ENCODE measurements at places on chromosomes 12 and 14. TPM values are rescaled to one million over a fixed set of nuclear protein-coding genes. Genes with fewer than 3 reads are reported as not detected.

GALNT9 gene
- total RNA-seq: not detected

ZFYVE26 gene
- total RNA-seq: 30.1 TPM

DNA sequence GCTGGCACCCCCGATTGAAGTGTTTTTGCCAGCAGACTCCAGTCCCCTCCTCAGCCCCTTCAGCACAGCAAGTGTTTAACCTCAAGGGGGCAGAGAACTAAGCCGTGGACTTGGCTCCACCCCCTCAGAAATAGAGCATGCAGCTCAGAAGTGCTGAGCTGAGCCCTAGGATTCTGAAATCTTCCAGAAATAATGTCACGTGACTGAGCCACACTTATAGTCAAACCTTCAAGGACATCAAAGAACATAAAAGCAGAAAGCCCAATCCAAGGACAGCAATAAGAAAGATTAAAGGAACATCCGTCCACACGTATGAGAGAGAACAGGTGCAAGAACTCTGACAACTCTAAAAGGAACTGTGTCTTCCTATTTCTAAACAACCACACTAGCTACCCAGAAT, 317.7 kb upstream of the LRFN5 start:
- DNase-seq: no peak

TAS2R10 gene
- total RNA-seq: 0.48 TPM

DNA sequence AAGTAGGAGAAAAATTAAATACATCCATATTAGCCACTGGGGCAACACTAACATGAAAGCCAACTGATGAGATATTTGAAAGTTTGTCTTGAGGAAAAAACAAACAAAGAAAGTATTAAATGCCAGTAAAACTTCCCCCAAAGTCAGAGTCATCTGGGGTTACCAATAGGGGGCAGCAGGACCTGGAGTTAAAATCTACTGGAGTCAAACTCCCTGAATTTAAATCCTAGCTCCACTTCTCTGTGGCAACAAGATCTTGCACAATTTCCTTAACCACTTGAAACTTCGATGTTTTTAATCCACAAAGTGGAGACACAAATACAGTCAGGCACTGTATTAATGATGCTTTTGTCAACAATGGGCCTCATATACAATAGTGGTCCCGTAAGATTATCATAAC, 14.4 kb downstream of the PLEKHG7 start:
- DNase-seq: no peak

- DNase-seq: no peak
Observed at GRCh38 chr14:84520711-84521338, 1009.1 kb upstream of the FLRT2 start.

SLCO1A2 gene
- total RNA-seq: not detected

DNA sequence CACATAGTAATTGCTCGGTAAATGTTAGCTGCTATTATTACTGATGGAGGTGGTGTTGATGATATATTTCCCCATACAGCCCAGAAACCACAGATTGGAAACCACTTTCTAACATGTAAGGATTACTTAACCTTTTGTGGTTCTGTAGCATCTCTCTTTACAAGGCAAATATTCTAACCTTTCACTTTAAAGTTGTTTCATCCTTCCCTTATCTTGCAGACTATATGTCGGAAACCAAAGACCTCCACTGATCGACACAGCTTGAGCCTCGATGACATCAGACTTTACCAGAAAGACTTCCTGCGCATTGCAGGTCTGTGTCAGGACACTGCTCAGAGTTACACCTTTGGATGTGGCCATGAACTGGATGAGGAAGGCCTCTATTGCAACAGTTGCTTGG, 75.8 kb downstream of the FRMD6 start:
- DNase-seq: no peak

- DNase-seq: no peak
Observed at GRCh38 chr12:19220852-19221466, 91.4 kb downstream of the PLEKHA5 start.

GRCh38 chr12:3277306-3277943, 200.2 kb downstream of the TSPAN9 start:
- no peak for DNase-seq

HHIPL1 gene
- total RNA-seq: 0.17 TPM

- DNase-seq: no peak
Observed at GRCh38 chr12:79555028-79555925, 135.5 kb downstream of the PAWR start.

SOAT2 gene
- total RNA-seq: 9.8 TPM

TMCC3 gene
- 1.8 TPM for total RNA-seq

GPRC5D gene
- total RNA-seq: not detected

DNA sequence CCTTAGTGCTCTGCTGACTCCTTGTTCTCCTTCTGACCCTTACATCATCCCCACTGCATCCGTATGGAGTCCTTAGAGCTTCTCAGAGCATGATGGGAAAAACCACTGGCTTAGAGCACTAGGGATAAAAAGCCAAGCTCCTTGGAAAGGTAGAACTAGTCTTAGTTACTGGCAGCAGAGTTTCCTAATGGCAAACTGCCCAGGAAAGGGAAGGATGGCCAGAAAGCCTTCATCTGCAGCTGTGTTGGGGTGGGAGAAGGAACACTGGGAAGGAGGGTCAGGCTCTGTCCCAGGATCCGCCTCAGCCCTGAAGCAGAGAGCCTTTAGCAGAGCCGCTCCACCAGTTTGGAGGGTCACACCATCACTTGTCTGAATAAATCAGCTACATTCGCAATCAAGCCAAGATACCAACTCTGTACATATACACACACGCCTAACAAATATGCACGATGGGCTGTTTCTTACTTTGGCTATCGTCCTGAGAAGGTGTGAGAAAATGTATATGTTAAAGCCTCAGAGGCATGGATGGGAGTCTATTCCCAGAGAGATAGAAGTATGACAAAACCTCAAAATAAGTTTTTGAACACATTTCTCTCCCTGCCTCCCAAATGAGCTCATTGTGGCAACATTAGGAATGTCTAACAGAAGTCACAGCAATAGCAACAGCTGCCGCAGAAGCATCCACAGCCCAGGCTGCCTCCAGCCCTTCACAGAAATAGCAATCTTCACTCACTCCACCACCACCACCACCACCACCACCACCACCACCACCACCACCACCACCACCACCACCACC, 18.6 kb upstream of the GALNT8 start:
- DNase-seq: no peak

GRCh38 chr12:42407306-42407705, 81.3 kb downstream of the PPHLN1 start:
- no peak for DNase-seq

CHGA gene
- total RNA-seq: not detected

GRCh38 chr14:84225268-84225667, 1304.7 kb upstream of the FLRT2 start:
- DNase-seq: no peak

DNA sequence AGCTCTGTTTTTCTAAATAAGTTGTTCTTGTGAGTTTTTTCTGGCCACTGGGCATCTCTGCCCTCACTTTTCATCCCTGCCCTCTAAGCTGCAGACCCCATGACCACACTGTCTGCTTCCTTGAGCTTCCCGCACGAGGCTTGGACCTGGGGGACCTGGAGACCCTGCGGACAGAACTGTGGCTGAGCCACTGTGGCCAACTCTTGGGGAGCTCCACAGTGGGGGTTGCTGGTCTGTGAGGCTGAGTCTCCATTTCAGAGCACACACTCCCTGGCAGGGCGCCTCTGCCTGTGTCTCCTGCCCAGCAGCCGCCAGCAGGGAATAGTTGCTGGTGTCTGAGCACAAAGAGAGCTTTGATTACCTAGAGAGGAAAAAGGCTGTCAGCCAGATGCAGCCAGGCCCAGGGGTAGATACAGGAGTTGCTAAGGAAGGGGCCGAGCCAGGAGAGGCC, 13.1 kb upstream of the RIN3 start:
- DNase-seq: no peak

Data from activated naive CD8-positive, alpha-beta T cell treated with anti-CD3 and anti-CD28 coated beads, Interleukin-2, amount 10 ng/mL, durations not matched to agents 7 days and 5 days (primary cell).